ENCODE measurements at places on chromosomes 12 and 14.

GRCh38 chr14:36320897-36321381 is 502 bp upstream of the MBIP start:
- DNase-seq, result no peak

DNA sequence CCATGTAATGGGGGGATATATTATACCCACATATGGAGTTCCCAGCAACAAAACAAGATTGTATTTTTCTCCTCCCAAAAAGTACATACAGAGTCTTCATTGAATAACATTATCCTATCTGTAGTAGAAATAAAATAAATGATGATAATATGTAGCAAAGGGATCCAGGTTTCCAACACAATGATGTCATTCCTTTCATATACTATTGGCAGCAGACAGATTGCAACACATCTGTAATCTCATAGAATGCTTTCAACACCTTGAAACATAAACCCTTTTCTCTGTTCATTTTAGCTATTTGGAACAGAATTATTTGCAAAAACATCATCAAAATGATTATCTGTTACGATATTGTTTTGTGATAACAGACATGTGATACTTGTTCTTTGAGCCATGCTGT is 317.6 kb downstream of the DPF3 start:
- DNase-seq, result no peak

DNA sequence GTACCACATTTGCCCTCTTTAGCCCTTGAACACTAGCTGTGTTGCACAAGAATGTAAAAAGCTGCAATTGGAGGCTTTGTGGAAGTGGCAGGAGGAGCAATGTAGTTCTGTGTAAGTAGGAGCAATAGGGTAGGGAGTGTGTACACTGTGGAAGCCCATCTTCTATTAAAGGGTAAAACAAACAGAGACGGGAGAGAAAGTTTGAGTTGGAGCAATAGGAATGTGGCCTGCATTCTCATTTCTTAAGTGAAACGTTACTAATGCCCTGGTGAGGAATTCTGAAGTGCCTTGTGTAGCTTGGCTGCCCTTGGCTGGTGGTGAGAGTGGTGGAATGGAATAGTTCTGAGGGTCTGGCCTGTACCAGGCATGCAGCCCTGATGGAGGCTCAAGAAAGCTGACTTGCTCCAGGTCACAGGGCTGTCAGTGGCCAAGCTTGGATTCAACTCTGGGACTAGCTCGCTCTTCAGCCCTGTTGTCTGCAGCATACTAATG is 38.8 kb upstream of the ATP23 start:
- no peak for DNase-seq

GRCh38 chr14:105028251-105028927 is 7.5 kb upstream of the CDCA4 start:
- no peak for DNase-seq

- no peak for DNase-seq
Observed at GRCh38 chr14:98808494-98809407, 463.2 kb downstream of the BCL11B start.

GRCh38 chr14:56357428-56357827 is 222.2 kb upstream of the TMEM260 start:
- DNase-seq, result no peak

DNA sequence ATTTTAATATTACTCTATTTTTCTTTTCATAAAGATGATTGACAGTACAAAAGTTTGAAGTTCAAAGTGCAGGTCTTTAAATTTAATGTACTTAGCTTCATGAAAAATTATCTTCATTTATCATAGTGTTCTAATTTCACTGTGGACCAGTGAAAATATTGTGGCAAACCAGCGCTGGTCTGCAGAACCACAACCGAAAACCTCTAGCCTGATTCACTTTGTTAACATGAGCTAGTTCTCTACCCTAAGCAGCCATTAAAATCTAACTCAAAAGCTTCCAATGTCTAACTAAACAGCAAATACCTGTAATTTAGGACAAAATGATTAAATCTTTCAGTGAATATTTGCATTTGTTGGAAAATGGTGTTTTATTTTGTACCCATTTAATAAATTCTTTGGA is 161.1 kb upstream of the TMTC2 start:
- no peak for DNase-seq
